ENCODE measurements at places on chromosomes 2 and 18.

DNA sequence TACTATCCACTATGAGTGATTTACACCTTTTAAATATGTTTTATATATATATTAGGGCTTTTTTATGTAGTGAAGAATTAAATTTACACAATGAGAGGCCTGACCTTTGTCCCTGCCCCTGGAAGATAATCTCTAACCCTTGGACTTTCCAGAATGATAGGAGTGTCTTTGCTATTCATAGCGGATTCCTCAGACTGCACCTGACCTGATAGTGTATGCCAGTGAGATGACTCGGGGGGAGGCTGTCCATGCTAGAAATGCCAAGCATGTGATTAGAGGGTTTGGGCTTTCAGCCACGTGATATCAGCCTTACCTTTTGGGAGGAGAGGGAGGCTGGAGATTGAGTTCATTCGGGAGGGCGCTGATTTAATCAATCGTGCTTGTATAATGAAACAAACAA is 44.1 kb upstream of the LHCGR start:
- DNase-seq, result no peak

GRCh38 chr2:240918258-240919091 is 12.3 kb downstream of the CROCC2 start:
- no peak for DNase-seq

GRCh38 chr2:172226244-172227061 is 123.8 kb upstream of the DLX2 start:
- no peak for DNase-seq

DNA sequence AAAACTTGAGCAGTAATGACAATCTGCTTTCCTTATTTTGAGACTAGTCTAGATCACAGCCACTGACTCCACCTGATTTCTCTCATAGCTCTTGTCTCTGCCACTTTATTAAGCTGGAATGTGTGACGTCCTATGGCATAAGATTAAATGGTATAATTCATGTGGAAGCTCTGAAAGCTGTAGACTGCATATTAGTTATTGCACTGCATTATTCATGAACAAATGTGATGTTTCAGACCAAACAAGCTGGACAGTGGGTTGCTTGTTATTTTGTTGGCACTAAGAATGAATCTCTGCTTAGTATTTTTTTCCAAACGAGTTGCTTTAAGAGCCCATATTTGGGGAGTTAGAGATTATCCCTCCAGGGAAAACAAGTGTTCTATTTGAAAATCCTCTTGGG is 1218.5 kb downstream of the SUCLG1 start:
- DNase-seq, result no peak

GRCh38 chr18:63741769-63742168 is 33.4 kb upstream of the SERPINB7 start:
- DNase-seq, result no peak

GRCh38 chr2:144509879-144510221 is 10.1 kb downstream of the ZEB2 start:
- no peak for DNase-seq

DNA sequence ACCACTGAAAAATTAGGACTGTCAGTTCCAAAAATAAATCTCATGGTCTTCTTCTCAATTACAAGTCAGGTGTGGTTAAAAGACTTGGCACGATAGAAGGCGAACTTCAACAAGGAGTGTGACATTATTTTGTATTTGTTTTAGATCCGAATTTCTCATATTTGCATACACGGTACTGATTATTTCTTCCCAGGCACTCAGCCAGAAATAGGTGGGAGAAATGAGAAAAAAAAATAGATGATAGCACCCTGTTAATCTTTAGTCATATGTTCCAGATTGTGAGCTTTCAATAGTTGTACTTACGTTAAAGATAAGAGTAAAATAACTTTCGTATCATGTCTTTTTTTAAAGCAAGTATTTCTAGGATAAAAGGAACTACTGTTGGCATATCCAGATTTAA is 106.1 kb downstream of the DTNA start:
- DNase-seq, result no peak

Data from CMK (cell line).